ENCODE measurements at places on chromosomes 2 and 18.

- no peak for DNase-seq
Measured at GRCh38 chr18:58828399-58829121, 36.1 kb upstream of the ZNF532 start.

- no peak for DNase-seq
Measured at GRCh38 chr18:45728336-45729010, 4.5 kb downstream of the SLC14A1 start.

DNA sequence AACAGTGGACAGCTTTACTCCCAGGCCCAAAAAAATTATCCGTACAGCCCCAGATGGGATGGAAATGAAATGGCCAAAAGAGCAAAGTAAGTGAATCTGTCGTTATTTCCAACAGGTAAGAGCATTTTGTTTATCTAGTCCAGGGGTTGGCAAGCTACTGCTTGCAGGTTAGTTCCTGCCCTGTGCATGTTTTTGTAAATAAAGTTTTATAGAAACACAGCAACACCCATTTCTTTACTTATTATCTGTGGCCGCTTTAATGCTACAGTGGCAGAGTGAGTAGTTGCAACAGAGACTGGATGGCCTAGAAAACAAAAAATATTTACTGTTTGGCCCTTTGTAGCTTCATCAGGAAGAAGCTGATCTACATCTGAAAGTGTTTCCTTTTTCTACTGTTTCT is 94.3 kb upstream of the FOSL2 start:
- DNase-seq = no peak

DNA sequence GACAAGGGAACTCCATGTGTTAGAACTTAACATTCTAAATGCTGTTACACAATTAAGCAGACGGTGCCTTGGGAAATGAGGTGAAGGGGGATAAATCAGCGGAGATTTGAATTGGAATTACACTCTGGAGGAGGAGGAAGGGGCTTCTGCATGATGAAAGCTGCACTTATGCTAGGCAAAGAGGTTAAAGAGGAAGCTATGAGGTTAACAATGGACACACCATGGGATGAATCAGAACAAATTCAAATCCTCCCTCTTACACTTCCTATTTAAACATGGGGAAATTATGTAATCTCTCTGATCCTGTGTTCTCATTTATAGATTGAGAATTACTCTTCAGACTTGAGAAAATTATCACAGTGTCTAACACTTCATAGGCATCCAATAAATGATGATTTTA is 121.5 kb upstream of the SIX2 start:
- no peak for DNase-seq

DNA sequence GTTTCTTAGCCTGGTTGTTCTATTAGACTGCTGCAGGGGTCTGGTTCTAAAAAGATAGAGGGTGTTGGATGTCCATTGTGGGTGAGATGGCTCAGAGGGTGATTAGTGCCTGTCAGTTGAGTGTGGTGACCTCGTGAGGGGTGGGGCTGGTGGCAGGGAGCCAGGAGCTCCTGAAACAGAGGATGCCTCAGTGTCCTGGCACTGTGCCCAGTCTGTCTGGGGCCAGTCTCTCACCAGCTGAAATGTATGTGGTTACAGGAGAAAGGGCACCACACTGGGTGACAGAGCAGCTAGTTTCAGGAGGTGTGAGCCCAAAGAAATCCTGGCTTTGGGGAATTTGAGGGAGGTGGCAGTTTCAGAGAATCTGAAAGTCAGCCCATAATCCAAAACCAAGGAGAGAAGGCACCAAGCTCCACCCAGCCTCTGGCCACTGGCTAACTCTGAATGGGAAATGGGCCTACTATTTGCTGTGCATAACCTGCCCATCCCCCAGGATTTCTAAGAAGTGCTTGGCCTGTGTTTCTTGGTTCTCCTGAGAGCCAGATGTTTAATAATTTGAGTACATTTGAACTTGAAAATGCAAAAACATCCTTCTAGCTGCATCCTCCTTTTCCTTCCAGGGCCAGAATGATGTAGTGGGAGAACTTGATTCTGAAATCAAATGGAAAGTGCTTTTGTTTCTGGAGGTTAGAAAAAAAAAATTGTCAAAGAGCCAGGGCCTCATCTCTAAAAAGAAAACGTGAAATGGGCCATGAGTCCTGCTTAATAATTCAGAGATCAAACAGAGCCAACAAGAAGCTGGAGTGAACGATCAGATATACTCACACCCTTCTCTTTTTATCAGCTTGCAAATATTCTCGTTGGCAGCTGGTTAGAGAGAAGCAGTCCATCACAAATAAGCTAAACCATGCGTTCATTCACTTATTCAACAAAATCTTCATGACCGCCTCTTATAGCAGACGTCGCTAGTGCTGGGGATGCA is 92.3 kb downstream of the B3GNT2 start:
- no peak for DNase-seq

- DNase-seq = peak; percentile 29
Measured at GRCh38 chr2:27408601-27409320, 630 bp downstream of the PPM1G start.

DNA sequence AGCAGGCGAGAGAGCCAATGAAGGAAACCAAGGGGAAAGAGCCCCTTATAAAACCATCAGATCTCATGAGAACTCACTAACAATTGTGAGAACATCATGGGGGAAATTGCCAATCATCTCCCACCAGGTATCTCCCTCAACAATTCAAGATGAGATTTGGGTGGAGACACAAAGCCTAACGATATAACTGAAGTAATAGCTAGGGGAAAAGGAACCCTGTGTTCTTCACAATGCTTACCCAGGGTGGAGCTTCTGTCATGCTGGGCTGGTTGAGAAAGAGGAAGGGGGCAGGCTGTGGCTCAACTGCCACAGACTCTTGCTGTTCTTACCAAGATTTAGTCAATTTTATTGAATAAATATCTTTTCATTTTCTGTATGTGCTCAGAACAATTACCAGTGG is 392.1 kb upstream of the HS6ST1 start:
- DNase-seq = no peak

DNA sequence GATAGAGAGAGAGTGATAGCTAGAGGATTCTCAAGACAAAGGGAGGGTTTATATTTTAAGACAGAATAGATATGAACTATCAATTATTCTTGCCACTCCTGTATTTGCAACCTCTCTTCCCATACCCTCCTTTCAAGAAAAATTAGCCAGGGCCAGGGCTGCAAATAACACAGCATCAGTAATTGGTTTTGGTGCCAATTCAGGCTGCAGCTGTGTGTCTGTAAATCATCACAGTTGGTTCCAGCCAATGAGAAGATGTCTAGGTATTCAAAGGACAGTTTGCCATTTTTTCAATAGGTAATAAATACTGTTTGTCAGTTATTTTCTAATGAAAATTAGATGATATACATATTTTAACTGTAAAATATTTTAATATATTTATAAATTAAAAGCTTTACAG is 73.5 kb downstream of the WDPCP start:
- DNase-seq = no peak

GRCh38 chr2:26061539-26061938 is 27.7 kb downstream of the RAB10 start:
- DNase-seq = no peak

GRCh38 chr2:67145851-67146250 is 251.3 kb upstream of the ETAA1 start:
- no peak for DNase-seq

DNA sequence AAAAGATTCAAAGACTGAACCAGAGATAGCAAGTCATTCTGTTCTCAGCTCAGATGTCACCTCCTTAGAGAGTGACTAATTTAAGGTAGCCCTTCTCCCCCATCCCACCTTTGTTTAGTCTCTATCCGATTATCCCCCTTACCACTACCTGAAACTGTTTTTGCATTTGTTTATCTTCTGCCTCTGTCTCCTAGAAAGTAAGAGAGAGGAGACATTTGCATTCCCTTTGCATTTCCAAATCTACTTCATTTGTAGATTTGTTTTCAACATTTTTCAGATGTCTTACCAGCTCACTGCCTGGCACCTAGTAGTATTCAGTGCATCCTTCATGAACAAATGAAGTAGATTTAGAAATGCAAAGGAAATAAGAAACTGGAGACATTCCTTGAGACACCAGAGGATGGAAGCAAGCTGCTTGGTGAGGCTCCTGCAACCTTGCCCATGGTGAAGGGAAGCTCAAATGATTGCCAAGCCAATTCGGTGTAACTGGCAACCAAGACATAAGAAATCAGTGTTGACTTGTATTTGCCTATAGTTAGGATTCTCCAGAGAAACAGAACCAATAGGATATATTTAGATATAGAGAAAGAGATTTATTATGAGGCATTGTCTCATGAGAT is 385.7 kb downstream of the STK39 start:
- no peak for DNase-seq

DNA sequence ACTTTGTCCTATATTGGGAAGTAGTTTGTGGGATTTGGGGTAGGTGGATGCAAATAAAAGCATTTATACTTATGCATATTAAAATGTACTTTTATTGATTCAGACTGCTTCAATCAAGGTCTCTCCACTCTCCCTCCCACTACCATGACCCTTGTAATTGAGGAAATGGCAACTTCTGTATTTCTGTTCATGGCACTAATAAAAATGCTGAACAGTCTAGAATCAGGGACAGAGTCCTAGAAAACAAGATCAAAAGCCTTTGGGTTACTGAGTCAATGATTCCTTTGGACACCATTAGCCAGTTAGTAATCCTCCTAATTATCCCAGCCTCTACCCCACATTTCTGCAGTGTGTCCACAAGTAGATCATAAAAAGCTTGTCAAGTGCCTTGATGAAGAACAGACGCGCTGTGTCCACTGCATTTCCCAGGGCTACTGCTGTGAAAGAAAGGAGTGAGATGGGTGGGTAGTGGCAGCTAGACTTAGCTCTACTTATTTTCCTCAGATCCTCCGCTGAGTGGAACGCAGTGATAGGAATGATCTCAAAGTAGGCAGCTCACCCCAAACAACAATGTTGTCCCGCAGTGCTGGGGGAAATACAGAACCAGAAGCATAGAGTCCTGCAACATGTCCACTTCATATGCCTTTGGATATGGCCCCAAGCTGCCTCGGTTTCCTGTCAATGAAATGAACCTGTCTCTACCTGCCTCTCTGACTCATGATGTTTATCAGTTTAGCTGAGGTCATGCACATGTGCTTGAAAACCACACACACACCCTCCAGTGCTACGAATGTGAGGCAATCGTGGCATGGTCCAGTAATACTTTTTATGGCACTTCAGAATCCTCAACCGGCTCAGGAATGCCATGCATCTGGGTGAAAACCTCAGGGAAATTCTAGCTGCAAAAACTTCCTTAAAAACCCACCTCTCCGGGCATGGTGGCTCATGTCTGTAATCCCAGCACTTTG is 115.5 kb downstream of the COL6A3 start:
- DNase-seq = no peak

DNA sequence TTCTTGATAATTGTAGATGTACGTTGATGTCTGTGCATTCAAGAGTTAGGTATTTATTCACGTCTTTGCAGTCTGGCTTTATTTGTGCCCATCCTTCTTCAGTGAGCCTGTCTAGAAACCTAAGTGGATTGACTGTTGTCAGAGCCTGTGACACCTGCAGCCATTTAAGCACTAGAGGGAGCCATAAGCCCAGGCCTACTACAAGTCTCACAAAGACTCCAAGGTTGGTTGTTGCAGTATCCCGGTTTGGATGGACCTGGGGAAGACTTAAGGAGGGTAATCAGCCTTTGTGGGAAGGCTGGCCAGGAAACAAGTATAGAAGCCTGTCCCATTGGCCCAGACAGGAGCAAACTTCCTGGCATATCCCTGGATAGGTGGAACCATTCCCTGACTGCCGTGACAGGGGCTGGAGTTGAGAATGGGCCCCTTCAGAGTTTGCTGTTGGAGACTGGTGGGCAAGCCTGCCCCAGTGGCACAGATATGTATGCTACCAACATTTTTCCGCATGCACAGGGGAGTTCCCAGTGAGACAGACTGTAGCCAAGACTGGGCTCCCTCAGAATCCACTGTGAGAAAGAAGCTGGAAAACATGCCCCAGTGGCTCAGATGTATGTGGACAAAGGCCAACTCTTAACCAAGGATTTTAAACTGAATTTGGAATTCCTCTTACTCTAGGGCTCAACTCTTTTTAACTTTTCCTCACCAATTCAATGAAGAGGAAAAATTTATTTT is 9.3 kb upstream of the LRRC30 start:
- DNase-seq = no peak

DNA sequence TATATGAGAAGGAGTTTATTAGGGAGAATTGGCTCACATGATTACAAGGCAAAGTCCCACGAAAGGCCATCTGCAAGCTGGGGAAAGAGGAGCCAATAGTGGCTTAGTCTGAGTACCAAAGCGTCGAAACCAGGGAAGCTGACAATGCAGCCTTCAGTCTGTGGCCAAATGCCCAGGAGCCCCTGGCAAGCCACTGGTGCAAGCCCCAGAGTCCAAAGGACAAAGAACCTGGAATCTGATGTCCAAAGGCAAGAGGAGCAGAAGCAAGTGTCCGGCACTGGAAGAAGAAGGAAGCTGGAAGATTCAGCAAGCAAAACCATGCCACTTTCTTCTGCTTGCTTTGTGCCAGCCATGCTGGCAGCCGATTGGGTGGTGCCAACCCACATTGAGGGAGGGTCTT is 74.3 kb upstream of the NPAS2 start:
- no peak for DNase-seq

DNA sequence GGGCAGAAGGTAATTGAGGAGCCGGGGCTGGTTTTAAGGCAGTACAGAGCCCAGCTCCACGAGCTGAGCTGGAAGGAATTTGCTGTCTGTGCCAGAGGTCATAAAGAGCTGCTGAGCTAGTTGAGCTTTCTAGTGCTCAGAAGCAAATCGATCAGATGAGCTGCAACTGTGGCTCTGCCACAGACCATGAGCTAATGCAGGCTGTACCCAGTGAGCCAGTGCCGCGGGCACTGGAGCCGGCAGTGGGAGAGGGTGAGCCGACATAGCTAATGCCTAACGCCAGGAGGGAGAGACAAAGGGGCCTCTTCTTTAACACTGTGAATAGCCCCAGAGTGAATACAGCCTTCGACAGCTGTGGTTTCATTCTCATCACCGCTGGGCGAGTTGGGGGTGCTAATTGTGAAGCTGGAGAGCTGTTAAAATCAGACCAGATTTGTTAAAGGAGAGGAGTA is 410.1 kb upstream of the TCF4 start:
- no peak for DNase-seq

DNA sequence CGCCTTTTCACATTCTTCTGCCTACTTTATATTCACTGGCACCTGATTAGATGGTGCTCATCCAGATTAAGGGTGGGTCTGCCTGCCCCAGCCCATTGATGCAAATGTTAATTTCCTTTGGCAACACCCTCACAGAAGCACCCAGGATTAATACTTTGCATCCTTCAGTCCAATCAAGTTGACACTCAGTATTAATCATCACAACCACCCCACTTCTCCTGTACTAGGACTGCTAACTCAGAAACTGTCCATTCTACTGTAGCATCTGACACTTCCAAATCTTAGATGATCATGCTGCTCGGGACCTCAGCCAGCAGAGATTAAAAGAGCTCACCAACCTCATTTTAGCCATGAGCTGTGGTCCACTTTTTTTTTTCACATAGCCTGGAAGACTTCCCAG is 268.5 kb downstream of the SATB2 start:
- DNase-seq = no peak

DNA sequence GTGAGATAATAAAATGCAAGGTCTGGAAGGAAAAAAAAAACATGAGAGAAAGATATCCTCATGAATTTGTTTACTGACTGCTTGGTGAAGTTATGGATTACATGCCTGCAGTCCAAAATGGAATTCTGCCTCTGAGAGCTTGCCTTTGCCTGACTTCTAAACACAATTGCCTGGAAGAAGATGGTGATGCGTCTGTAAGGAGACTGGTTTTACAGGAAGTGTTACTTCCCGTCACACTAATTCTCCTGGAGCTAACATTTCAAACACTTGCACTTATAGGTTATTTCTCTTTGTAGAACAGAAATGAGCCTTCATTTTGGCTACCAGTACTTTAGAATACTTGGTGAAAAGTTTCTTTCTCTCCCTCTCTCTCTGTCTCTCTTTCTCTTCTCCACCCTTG is 884.3 kb downstream of the TSN start:
- DNase-seq = no peak
